NCI-H2081 treated with DMSO at 0.1 percent for 48 hours (cell line): ENCODE measurements at places on chromosomes 5 and 9.
A peak's percentile ranks its signal among the peaks of the same experiment; 100 is the strongest.

GRCh38 chr5:172403817-172404216 is 50.5 kb downstream of the SH3PXD2B start:
- DNase-seq, result no peak

DNA sequence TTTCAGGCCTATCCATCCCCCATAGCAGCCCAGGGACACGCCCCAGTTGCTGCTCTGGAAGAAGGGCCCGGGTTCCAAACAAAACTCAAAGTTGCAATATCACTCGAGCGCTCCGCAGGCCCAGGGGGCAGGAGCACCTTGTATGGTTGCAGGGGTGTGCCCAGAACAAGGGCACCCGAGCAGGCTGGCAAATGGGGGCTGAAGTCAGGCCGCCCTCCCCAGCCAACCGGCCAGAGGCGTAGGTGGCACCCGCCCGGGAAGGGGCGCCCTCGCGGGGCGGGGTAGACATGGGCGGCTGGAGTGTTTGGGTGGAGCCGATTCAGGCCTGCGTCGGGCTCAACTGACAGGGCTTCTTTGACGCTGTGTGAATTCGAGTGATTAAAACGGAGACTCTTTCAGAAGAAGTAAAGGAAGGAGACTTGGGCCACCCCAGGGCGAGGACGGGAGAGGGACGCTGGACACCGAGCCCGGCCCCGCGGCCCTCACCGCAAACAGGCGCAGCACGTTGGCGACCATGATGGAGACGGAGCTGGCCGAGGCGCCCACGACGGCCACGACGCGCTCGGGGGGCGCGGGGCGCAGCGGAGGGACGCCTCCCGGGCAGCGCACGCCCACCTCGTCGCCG is 1.1 kb downstream of the GRM6 start:
- DNase-seq, result no peak

DNA sequence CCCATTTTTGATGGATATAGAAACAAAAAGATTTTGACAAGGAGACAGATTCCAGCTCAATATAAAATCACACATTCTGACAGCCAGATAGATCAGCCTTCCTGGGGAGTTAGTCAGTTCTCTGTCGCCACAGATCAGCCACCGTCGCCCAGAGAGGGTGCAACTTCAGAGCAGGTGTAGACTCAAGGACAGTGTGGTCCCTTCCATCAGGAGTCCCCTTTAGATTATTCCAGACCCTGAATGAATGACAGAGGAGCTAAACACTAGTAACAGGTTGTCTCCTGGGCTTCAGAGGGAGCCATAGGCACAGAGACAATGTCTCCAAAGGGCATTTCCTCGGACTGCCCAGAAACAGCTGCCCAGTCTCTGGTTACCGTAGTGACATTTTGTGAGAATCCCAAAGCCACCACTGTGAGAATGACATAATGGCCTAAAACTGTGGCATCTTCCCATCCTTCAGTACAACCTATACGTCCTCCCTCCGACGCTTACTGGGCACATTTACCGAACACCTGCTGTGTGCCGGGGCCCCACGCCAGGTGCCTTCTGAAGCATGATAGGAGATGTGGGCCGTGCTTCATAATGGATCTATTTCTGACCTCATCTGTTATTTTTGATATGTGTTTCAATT is 47.4 kb upstream of the SLC2A8 start:
- peak; percentile 4 for DNase-seq

- no peak for DNase-seq
Observed at GRCh38 chr5:149869411-149869821, 75.2 kb downstream of the PDE6A start.
